ENCODE measurements at places on chromosomes 1 and 21. TPM values are rescaled to one million over a fixed set of nuclear protein-coding genes. Genes with fewer than 3 reads are reported as not detected.

DNA sequence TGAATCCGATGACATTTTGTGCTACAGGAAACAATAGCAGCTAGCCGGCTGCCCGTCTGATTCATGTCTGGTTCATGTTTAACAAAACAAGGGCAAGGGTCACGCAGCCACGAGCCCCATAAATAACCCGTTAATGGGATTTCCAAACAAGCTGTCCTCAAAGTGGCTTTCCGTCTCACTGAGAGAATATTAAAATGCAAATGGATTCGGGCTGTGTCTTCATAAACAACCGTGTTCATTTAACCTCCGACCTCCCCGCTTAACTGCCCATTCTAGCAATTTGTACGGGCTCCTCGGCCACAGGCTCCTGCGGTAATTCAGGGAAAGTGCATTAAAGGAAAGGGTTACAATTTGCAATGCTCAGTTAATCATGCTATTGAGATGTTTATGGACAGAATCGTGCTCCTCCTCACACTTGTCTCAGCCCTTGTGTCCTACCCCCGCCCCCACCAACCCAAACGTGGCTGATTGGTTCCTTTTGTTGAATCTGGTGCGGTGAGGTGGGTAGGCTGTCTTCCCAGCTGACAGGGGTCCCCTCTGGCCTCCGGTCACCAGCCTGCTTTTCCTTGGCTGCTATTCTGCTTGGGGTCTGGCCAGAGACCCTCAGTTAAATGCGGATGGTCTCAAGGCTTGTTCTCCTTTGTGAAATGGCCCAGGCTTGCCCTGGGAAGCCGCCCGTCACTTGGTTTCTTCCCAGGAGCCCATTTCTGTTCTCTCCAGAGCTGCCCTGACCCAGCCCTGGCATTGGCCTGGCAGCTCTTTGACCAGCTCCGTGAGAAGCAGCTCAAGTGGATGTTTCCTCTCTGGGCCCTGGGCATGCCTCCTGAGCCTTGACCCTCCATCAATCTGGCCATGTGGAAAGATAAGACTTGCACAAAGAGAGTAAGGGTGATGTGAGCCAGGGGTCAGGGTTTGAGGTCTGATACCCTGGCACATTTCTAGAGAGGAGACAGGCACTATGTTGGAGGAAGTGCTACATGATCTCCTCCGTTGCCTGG lies 200.7 kb upstream of the POU3F1 start:
- no peak overlapping the region for H3K27ac ChIP-seq
- H3K4me3 ChIP-seq, result no peak overlapping the region
- H3K27me3 ChIP-seq, result no peaks in the 10 kb centered on the region
- no peaks in the 10 kb centered on the region for H3K36me3 ChIP-seq

DNA sequence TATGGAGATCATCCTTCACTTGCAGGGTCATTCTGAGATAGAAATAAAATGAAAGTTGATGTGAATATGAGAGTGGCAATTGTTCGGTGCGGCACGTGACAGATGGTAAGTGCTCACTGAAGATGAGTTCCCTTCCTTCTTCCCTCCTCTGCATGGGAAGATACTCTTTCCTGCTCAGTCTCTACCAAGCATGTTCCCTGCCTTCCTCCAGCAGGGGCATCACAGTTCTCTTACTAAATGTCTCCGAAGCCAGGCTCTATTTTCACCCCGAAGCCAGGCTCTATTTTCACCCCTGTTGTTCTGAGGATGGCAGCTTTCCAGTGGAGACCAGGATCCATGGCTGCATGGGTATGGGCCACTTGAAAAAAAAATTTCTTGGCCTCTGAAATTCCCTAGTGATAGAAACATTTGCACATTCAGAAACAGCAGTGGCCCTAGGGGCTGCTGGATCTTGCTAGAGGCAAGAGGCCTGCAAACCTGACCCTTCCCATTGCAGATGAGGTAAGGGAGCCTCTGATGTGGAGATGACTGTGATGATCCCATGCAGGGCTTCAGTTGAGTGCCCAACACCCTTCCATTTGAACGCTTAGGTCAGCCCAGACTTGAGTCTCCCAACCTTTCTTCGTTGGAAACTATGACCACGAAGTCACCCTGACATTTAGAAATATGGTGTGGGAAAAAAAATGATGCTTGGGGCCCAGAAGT lies 123.7 kb upstream of the HMGB4 start:
- H3K4me1 ChIP-seq, result no peaks in the 10 kb centered on the region
- H3K4me3 ChIP-seq, result no peak overlapping the region
- DNase-seq, result no peak

DNA sequence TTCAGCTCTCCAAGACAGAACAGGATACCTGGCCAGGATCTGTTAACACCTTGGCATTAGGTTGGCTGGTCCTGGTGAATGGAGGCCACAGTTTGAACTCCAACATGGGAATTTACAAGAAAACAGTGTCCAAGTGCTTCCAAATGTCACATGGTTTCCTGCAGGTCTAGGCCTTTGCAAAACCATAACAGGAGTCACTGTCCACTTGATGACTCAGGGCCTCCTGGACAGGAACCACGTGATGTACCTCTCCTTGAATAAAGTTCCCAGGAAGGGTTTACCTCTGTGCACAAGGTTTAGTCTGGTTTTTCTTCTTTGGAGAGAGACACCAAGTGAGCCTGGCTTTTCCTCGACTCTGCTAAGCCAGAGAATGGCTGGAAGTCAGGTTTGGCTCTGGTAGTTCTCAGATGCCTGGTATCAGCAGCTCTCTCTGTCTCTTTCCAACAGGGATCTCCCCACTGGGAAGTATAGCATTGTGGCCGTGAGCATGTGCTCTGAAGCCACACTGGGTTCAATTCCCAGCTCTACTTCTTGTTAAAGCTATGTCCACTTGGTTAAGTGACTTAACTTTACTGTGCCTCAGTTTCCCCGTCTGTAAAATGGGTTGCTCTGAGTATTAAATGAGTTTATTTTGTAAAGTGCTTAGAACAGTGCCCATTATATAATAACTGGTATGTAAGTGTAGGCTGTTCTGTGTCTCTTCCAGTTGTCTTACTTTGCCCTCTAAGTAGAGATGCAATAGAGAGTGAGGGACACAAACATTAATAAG lies 27.3 kb upstream of the TMEM61 start:
- no peaks in the 10 kb centered on the region for H3K27me3 ChIP-seq
- no peaks in the 10 kb centered on the region for H3K36me3 ChIP-seq
- H3K4me1 ChIP-seq, result peaks cover 3% of the 10 kb centered on the region

DNA sequence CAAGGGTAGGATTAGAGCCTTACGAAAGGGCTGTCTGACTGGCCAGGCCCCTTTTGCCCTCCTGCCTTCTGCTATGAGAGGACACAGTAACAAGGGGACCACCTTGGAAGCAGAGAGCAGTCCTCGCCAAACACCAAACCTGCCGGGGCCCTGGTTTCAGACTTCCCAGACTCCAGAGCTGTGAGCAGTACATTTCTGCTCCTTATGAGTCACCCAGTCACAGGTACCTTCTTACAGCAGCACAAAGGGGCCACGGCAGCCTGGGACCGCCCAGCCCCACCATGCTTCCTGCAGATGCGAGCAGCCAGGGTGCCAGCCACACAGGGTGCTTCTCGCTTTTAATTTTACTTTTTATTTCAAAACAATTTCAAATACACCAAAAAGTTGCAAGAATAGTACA lies 17.2 kb upstream of the POFUT2 start:
- H3K27ac ChIP-seq, result no peak overlapping the region
- H3K4me1 ChIP-seq, result peaks cover 46% of the 10 kb centered on the region
- DNase-seq, result no peak
- H3K36me3 ChIP-seq, result no peaks in the 10 kb centered on the region
- H3K4me3 ChIP-seq, result no peak overlapping the region
- H3K27me3 ChIP-seq, result no peaks in the 10 kb centered on the region

DNA sequence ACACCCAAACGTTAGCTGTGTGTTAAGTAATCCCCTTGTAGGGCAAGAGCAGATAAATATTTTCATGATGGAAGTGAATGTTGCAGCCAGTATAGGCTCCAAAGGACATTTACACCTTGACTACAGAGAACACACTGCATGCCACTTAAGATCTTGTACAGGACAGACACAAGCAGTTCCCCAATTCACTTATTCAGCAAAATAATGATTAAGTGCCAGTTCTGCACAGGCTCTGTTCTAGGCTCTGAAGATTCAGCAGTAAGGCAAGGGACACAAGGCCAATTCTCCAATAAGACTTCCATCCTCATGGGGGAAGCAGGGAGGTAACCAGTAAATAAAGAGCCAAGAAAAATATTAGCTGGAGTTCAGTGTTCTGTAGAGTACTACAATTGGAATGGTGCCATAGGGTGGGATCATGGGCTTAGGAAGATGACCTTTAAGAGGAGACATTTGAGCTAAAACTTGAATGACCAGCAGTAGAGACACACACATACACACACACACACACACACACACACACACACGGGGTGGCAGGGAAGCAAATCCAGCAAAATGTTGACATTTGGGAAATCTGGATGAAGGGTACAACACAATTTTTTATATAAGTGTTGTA lies 199.9 kb upstream of the JUN start:
- H3K27ac ChIP-seq, result no peak overlapping the region
- H3K4me3 ChIP-seq, result no peak overlapping the region
- no peaks in the 10 kb centered on the region for H3K27me3 ChIP-seq
- H3K36me3 ChIP-seq, result no peaks in the 10 kb centered on the region
- H3K4me1 ChIP-seq, result peaks cover 13% of the 10 kb centered on the region

DNA sequence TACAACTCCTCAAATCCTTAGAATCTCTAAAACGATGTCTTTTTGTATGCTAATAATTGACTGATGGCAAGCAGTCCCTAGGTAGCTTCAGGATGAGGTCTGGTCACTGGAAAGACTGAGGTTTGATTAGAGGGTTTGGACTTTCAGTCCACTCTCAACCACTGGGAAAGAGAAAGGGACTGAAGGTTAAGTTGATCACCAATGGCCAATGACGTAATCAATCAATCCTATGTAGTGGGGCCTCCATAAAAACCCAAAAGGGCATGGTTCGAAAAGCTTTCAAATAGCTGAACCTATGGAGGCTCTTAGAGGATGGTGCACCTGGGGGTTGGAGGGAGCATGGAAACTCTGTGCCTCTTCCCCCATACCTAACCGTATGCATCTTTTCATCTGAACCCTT lies 39.6 kb upstream of the DNASE2B start:
- H3K4me3 ChIP-seq, result no peak overlapping the region
- H3K36me3 ChIP-seq, result no peaks in the 10 kb centered on the region
- H3K4me1 ChIP-seq, result no peaks in the 10 kb centered on the region
- DNase-seq, result no peak
- no peaks in the 10 kb centered on the region for H3K27me3 ChIP-seq

- H3K36me3 ChIP-seq, result no peaks in the 10 kb centered on the region
- no peak overlapping the region for H3K27ac ChIP-seq
- no peak for DNase-seq
- H3K4me3 ChIP-seq, result no peak overlapping the region
- H3K27me3 ChIP-seq, result no peaks in the 10 kb centered on the region
- H3K4me1 ChIP-seq, result no peaks in the 10 kb centered on the region
Observed at GRCh38 chr1:175273376-175274031, 80.9 kb upstream of the KIAA0040 start.

DNA sequence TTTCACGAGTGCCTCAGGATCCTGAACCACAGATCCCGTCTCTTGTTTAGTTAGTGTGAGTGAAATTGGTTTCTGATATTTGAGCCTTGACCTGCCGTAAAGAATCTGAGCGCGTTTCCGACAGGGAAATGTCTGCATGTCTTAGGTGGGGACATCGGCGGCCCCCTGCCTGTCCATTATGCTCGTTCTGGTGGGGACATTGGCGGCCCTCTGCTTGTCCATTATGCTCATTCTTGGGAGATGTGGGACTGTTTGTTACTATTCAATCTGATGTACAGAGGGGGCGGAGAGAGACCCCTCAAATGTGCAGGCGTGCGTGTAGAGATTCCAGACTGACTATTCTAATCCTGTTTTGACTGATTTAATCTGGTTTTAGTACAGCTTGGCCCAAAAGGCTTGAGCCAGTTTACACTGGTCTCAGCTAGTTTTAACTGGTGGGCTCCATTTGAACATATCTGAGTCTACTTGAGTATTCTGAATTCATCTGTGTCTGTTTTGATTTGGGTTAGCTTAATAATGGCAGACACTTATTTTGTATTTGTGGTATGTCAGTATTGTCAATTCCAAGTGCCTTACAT lies 6.6 kb upstream of the TINAGL1 start:
- H3K27ac ChIP-seq, result no peak overlapping the region
- no peaks in the 10 kb centered on the region for H3K27me3 ChIP-seq
- H3K36me3 ChIP-seq, result no peaks in the 10 kb centered on the region
- peaks cover 32% of the 10 kb centered on the region for H3K4me1 ChIP-seq

- DNase-seq, result no peak
- no peak overlapping the region for H3K4me3 ChIP-seq
- H3K4me1 ChIP-seq, result no peaks in the 10 kb centered on the region
- H3K27me3 ChIP-seq, result no peaks in the 10 kb centered on the region
Observed at GRCh38 chr21:28770867-28771661, 221.6 kb downstream of the LTN1 start.

- no peak for DNase-seq
- no peaks in the 10 kb centered on the region for H3K27me3 ChIP-seq
- peaks cover 14% of the 10 kb centered on the region for H3K4me1 ChIP-seq
- H3K36me3 ChIP-seq, result no peaks in the 10 kb centered on the region
- no peak overlapping the region for H3K4me3 ChIP-seq
Observed at GRCh38 chr1:200895801-200896530, 1.3 kb downstream of the INAVA start.

DNA sequence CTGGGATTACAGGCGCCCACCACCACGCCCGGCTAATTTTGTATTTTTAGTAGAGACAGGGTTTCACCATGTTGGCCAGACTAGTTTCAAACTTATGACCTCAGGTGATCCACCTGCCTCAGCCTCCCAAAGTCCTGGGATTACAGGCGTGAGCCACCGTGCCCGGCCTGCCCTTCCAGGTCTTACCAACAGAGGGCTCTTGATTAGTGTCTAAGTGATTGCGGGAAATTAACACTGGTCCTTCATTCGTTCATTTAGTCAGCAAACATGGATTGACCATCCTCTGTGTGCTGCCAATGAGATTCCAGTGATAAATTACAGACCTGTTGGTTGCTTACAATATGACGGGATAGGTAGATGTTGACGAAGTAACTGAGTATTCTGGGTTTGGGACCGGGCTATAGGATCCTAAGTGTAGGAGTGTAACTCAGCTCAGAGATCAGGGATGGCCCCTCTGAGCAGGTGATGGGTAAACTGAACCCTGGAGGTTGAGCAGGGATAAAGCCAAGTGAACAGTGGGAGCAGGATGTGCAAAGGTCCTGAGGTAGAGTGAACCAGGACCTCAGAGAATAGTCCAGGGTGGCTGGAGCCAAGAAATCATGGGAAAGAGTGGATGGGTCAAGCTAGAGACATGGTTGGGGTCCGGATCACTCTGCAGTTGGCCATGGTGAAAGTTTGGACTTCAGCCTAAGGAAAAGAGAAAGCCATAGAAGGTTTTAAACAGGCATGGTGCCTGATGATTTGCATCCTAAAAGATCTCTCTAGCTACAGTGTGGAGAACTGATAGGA lies 171.2 kb downstream of the KAZN start:
- no peak overlapping the region for H3K4me3 ChIP-seq
- H3K27ac ChIP-seq, result no peak overlapping the region
- DNase-seq, result no peak
- no peaks in the 10 kb centered on the region for H3K27me3 ChIP-seq
- H3K36me3 ChIP-seq, result no peaks in the 10 kb centered on the region

- H3K36me3 ChIP-seq, result no peaks in the 10 kb centered on the region
- DNase-seq, result no peak
- no peak overlapping the region for H3K4me3 ChIP-seq
- no peaks in the 10 kb centered on the region for H3K27me3 ChIP-seq
Observed at GRCh38 chr1:9294405-9294773, 1.7 kb downstream of the SPSB1 start.

CELA2B gene
- total RNA-seq, result 3.3 TPM

TMEM222 gene
- 41.4 TPM for total RNA-seq

C2CD4D gene
- total RNA-seq, result 2.0 TPM

CACNA1S gene
- 0.08 TPM for total RNA-seq

LPAR3 gene
- total RNA-seq, result 73.8 TPM

VASH2 gene
- total RNA-seq, result 30.9 TPM

NBPF10 gene
- total RNA-seq, result 5.6 TPM

Data from testis (tissue), 5 donors.